ENCODE measurements at places on chromosomes 16 and 17. TPM values are rescaled to one million over a fixed set of nuclear protein-coding genes. Genes with fewer than 3 reads are reported as not detected.

The ZNF19 gene
- total RNA-seq = 0.42 TPM

The PSMD11 gene
- total RNA-seq = 112 TPM

The GALR2 gene
- total RNA-seq = 0.14 TPM

The TBC1D3L gene
- 4.2 TPM for total RNA-seq

The GPR179 gene
- total RNA-seq = not detected

The LRRC46 gene
- total RNA-seq = 0.21 TPM

Data from airway epithelial cell (primary cell).